ENCODE measurements at places on chromosomes 3 and 15. TPM values are rescaled to one million over a fixed set of nuclear protein-coding genes. Genes with fewer than 3 reads are reported as not detected.

DNA sequence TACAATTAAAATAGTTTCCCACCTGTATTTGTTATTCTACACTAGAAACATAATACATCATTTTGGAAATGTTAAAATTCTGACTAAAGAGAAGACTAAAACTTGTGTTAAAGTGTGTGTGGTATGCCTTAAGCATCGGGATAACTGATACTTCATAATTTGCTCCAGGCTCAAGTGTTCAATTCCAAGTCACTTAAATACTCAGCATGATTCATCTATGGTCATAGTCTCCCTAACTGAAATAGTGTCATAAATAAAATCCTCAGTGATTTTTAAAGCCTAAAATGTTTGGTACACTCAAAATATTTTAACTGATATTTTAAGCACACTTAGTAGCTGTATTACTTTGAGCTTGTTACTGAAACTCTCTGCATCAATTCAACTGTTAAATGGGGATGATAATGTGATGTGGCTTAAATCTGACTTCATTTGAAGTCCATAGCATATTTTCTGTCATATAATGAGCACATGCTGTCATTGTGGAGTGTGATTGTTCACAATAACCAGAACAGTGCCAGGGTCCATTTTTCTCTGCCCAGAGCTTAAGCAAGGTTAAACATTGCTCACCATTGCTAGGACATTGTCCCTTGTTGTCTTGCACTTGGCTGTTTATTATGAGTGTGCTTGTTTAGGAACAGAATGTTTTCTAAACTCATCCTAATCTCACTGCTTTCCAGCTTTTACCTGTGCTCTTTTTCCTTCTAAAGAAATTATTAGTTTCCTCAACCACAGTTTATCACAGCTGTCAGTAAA lies 122.2 kb downstream of the KLHL25 start:
- peak; percentile 34 for DNase-seq

Gene ZNF774
- 1.1 TPM for total RNA-seq

Gene CEP97
- total RNA-seq, result 21.9 TPM

Gene EFHB
- total RNA-seq, result under 0.01 TPM

- DNase-seq, result peak; percentile 84
Observed at GRCh38 chr15:41648770-41649169, 11.4 kb upstream of the MGA start.

DNA sequence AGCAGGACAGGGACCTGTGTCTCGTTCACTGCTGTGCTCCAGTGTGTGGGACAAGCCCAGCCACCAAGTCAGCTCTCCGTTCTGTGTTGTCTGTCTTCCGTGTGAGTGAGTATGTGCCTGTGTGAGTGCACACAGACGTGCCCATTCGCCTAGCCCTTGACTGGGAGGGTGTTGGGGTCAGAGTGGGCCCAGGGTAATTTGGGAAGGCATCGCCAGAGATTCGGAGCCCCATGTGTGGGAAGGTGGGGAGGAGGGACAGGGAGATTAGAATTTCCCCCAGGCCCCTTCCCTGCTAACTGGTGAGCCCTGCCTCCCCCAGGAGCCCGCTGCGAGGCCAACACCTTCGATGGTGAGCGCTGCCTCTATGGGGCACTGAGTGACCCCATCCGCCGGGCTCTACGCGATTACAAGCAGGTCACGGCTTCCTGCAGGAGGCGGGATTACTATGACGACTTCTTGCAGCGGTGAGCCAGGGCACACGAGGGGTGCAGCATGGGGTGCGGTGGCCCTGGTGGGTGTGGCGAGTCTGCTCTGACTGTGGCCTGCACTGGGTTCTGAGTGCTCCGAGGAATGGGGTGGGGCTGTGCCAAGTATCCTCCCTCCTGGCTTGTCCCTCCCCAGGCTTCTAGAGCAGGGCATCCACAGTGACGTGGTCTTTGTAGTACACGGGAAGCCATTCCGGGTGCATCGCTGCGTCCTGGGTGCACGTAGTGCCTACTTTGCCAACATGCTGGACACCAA lies 3.1 kb downstream of the ABTB1 start:
- DNase-seq, result no peak

Gene TRIM59
- total RNA-seq, result 65.4 TPM

Gene TRH
- total RNA-seq, result not detected

- DNase-seq, result peak; percentile 69
Observed at GRCh38 chr3:72152551-72153476, 367.9 kb upstream of the PROK2 start.

GRCh38 chr3:64392001-64392400 lies 166.7 kb upstream of the PRICKLE2 start:
- peak; percentile 31 for DNase-seq

GRCh38 chr15:50071551-50072258 lies 47.3 kb downstream of the ATP8B4 start:
- no peak for DNase-seq

GRCh38 chr3:80771085-80771484 lies 990.4 kb downstream of the GBE1 start:
- no peak for DNase-seq

DNA sequence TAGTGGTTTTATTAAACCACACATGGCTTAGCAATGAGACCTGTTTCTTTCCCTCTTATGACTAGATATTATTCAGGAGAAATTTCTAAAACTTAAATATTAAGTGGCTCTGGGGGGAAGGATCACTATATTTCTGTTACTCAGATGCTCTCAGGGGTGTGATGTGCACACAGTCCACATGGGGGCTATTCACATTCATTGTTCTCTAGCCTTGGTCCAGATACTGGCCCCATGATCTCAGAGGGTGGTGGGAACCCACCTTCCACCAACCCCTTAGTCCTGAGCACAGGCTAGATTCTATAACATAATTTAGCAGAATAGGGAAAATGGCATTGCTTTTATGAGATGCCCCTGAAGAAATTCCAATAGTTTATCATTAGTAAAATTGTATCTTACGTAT lies 149.0 kb upstream of the ST8SIA2 start:
- no peak for DNase-seq

Gene TMEM266
- total RNA-seq, result under 0.01 TPM

DNA sequence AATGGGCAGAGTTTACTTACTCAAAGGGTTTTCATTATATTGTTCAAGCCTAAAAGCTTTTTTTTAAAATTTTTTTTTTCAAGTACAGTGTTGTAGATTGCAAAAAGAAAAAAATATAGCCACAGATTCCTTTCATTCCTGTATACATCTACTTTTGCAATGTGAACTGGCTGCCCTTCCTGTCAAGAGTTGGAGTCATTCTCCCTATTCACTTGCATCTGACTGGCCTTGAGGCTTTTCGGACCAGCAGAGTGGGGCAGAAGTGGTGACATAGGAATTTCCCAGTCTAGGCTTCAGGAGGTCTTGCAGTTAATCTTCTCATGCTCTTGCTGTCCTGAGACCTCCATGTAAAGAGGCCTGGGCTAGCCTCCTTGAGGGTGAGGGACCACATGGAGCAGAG lies 218.3 kb upstream of the CFAP20DC start:
- peak; percentile 41 for DNase-seq

DNA sequence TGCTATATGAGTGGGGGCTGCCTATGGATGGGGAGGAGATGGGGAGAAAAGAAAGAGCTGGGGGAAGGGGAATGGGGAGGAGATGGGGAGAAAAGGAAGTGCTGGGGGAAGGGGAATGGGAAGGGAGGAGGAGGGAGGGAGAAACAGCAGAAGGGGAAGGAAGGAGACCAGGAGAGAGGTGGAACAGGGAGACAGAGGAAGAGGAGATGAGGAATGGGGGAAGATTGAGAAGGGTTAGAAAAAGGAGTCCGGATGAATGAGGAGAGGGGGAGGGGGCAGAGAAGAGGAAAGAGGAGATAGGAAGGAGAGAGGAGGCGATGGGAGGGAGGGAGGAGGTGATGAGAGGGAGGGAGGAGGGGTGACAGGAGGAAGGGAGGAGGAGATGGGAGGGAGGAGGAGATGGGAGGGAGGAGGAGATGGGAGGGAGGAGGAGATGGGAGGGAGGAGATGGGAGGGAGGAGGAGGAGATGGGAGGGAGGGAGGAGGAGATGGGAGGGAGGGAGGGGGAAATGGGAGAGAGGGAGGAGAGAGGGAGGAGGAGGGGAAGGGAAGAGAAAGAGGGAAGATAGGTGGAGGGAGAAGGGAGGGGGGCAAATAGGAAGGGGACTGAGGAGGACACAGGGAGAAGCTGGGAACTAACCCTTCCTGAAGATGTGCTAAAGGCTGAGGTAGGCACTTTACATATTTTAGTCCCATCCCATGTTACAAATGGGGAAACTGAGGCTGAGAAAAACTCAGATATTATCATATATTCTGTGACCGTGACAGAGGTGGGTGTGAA lies 6.6 kb upstream of the BCL2L10 start:
- no peak for DNase-seq

DNA sequence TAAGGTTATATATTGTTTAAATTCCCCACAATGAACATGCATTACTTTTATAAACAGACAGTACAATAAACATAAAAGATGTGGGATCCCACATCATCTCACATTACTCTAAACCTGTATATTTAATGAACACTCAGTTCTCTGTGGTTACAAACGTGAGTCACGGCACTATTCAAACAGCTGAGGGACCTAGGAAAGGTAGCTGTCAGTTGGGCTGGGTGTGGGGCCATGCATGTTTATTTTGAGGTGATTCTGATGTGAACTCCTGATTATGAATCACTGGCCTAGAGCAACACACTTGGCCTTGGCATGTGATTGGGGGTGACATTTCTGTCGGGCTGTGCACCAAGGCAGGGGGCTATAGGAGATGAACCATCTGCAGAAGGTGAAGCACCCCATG lies 147.6 kb upstream of the HACD2 start:
- DNase-seq, result peak; percentile 97

GRCh38 chr3:42369304-42369703 lies 41.1 kb downstream of the LYZL4 start:
- no peak for DNase-seq

Gene PAK6
- not detected for total RNA-seq

DNA sequence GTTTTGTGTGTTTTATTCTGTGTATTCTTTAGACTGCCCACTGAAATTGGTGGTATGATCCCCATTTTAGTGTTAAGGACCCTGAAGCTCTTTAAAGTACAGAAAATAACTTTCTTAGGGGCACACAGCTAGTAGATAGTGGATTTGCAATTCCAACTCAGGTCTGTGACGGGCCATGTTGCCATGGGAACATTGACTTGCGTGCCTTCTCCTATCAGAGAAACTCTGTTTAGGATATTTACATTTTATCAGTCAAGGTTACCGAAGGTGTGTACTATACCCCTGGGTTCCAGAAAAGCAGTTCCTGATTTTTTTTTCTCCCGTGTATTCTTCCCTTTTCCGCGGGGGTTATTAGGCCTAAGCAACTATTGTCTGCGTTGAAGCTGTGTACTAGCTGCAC lies 19.4 kb downstream of the MYZAP start:
- no peak for DNase-seq

GRCh38 chr3:55658690-55659562 lies 171.8 kb upstream of the WNT5A start:
- no peak for DNase-seq

- no peak for DNase-seq
Observed at GRCh38 chr3:161548301-161548700, 51.7 kb downstream of the OTOL1 start.

DNA sequence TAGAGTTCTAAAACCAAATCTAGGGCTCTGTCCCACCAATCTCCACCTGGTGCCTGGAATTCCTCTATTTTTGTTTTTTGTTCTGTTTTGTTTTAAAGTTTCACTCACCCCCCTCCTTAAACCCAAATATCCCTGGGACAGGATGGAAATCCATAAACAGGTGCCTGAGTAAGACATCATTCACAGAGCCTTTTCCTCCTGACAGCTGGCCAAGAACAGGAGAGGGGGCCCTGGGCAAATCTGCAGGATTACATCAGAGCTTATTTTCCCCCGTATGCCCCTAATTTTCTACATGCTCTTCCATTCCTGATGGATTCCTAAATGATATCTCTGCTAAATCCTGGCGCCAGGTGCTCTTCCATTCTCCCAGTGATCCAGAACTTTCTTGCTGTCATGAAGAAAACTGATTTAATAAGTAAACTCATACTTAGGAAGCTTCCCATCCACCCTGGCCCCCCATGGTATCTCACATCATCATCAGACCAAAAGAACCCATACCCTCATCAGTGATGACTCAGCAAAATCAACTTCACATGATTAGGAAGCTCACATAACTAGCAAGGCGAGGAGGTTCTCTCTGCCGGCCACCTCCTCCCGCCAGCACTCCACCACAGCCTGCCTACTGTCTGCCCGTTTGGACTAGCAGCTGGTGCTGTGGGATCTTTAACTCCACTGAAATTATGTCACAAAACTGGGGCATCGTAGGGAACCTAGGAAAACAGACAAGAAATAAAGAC lies 61.0 kb downstream of the LIPC start:
- peak; percentile 21 for DNase-seq

DNA sequence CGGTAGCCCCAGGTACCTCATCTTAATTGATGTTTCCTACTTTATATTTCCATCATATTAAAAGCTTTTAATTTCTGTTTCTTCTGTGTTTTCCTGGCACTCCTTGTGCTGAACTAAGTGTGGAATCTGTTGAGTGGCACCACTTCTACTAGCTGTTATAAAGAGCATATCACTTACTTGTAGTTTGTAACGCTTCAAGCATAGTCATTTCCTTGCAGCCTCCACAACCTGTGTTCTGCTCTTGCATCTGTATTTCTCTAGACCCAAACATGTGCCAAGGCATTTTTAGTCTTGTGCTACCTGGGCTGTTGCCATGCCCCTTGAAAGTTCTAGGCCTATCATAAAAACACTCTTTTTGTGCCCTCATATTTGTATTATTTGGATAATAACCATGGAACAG lies 16.0 kb downstream of the ZNF654 start:
- DNase-seq, result no peak

Gene PRR23A
- total RNA-seq, result not detected

DNA sequence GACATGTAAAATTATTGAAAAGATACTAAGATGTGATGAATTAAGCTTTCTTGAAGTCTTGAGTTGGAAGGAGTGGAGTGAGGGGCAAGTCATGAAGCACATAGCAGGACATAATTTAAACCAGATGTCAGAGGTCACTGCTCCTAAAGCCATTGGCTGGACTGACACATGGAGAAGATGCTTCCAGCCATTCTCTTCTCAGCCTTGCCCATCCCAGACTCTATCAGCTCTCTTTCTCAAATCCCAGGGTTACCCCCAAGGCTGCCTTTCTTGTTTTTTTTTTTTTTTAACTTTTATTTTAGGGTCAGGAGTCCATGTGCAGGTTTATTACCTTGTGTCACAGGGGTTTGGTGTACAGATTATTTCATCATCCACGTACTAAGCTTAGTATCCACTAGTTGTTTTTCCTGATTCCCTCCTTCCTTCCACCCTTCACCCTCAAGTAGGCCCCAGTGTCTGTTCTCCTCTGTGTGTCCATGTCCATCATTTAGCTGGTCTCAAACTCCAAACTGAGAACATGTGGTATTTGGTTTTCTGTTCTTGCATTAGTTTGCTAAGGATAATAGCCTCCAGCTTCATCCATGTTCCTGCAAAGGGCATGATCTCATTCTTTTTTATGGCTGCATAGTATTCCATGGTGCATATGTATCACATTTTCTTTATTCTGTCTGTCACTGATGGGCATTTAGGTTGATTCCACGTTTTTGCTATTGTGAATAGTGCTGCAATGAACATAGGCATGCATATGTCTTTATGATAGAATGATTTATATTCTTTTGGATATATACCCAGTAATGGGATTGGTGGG lies 18.9 kb downstream of the XIRP1 start:
- no peak for DNase-seq

Gene GOLGA8H
- not detected for total RNA-seq

All from IMR-90 (cell line).